ENCODE measurements at places on chromosomes 6 and 20. TPM values are rescaled to one million over a fixed set of nuclear protein-coding genes. Genes with fewer than 3 reads are reported as not detected.

CYB5R4 gene
- 22.5 TPM for total RNA-seq

PKHD1 gene
- not detected for total RNA-seq

DNA sequence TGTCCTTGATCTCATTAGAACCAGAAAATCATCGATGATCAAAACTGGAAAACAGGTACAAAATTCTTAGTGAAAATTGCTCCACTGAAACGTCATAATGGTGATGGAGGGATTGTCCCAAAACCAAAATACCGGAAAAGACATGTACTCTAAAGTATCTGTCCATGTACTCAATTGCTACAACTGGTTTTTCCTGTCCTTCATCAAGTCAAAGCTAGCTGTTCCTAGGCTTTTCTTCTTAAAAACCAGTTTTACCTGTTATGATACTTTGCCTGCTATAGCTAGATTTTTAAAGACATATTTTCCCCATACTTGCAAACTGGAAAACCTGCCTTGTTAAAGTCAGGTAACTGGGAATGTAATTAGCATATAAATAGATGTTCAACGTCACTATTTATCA is 50.5 kb upstream of the LRRC1 start:
- no peak for DNase-seq

DNA sequence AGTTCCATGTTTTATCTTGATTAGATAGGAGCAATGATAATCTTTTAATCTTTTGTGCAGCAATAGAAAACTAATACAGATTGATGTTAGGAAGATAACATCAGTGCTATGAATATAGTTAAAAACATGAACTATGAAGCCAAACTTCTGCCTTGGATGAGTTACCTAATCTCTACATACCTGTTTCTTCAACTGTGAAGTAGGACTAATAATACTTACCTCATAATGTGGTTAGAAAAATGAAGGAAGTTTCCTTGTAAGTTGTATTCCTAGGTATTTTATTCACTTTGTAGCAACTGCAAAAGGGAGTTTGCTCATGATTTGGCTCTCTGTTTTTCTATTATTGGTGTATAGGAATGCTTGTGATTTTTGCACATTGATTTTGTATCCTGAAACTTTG is 111.9 kb downstream of the FRK start:
- no peak for DNase-seq
